ENCODE measurements at places on chromosomes 13 and 19.

DNA sequence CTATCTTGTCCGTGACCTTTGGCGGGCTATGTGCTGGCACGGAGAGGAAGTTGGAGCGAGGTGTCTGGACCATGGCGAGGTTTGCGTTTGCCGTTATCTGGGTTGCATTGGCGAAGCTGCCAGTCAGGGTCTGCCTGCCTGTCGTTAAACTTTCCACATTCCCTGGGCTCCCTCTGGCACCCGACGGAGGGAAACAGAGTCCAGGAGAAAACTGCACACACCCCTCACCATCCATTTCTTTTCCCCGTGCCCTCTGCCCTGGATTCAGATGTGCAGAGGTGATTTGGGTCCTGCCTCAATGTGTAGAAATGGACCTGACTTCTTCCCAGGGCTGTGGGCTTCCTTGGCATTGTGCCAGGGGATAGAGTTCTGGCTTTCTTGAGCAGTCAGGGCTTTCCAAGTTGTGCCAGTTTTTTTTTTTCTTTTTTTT is 142.4 kb downstream of the URI1 start:
- DNase-seq = no peak

- DNase-seq = no peak
Observed at GRCh38 chr13:42600943-42601342, 27.0 kb downstream of the TNFSF11 start.

GRCh38 chr19:32598022-32598421 is 17.0 kb downstream of the PDCD5 start:
- no peak for DNase-seq

GRCh38 chr13:112466132-112467058 is 90.2 kb downstream of the SPACA7 start:
- no peak for DNase-seq

DNA sequence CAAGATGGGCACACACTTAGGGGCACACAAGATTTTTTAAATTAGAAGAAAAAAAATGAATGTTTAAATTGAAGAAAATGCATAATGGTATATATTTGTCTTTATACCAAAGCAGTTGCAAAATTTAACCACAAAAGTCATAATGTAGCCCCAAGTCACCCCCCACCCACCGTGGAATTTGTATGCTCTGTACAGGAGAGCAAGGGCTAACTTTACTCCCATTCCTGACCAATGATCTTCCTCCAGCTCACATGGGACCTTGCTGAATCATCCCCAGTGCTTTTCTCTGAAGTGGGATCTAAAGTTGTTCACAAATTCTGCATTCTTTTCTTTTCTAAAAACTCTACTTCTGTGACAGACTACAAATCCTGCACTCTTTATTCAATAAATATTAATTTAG is 597.0 kb downstream of the UQCRFS1 start:
- DNase-seq = no peak

DNA sequence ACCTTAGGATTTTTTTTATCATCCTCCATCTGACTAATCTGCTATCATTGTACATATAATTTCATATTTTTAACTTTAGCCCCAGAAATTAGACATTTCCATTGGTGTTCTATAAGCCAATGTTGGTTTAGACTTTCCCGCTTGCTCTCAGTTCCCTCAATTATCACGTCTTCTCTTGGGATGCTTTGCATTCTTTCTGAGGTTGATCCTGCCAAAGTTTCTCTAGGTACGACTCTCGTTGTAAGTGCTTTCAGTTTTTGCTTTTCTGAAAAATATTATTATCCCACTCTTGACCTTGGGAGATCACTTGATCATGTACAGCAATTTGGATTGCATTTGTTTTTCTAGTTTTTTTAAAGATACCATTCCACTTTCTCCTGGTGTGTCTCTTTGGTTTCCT is 270.2 kb downstream of the IRS2 start:
- DNase-seq = no peak

GRCh38 chr13:28099396-28100149 is 803 bp downstream of the FLT3 start:
- no peak for DNase-seq

- no peak for DNase-seq
Observed at GRCh38 chr13:72341904-72342303, 385.5 kb downstream of the MZT1 start.

DNA sequence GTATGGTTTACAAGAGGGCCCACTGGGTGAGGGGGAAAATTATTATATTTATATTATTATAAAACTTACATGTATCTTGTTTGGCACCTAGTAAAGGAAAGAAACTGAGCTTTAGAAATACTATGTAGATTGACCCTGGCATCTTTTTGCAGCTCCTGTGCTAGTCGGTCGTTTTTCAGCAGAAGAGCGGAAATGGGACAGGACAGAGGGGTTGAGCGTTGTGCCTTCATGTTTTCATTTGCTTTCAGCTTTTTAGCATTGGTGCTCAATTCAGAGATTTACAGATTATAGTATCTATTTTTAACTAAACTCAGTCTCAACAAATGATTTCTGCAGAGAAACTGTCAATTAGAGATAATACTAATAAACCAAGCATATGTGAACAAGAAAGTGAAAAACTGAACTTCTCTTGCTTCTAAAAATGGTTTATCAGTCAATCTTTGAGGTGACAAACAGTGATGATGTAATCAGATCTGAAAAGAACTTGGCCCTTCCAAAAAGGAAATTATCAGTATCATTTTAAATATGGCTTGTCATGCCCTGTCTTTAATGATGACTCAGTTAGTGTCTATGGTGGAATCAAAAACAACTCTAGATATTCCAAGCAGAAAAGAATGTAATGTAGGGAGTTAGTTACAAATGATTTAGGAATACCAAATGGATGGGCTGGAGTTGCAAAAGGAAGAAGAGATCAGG is 56.9 kb upstream of the KCTD4 start:
- no peak for DNase-seq

GRCh38 chr13:33340631-33341030 is 55.1 kb upstream of the STARD13 start:
- DNase-seq = no peak

All from RPMI8226 (cell line).